Kidney epithelial cell (primary cell): ENCODE measurements at places on chromosomes 1 and 21.

DNA sequence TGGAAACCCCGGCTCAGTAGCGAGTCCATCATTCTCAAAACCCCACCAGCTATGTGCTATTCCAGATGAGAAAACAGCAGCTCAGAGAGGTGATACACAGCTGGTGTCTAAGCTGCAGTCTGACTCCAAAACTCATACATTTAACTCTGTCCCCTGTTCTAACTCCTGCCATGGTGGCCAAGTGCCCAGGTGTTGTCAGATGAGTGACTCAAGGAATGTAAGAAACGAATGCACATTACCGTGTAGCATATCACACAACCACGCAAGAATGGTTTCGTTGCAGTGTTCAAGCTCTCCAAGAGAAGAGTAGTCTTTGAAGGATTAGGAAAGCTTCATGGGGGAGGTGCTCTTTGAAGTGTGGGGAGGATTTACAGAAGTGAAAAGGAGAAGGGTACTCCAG lies 4.7 kb upstream of the XKR8 start:
- DNase-seq = no peak

- DNase-seq = no peak
Observed at GRCh38 chr21:44708866-44709425, 2.4 kb downstream of the TSPEAR start.

- no peak for DNase-seq
Observed at GRCh38 chr1:219478811-219479210, 134.1 kb downstream of the ZC3H11B start.

- DNase-seq = no peak
Observed at GRCh38 chr1:67604778-67605177, 80.2 kb upstream of the GADD45A start.

DNA sequence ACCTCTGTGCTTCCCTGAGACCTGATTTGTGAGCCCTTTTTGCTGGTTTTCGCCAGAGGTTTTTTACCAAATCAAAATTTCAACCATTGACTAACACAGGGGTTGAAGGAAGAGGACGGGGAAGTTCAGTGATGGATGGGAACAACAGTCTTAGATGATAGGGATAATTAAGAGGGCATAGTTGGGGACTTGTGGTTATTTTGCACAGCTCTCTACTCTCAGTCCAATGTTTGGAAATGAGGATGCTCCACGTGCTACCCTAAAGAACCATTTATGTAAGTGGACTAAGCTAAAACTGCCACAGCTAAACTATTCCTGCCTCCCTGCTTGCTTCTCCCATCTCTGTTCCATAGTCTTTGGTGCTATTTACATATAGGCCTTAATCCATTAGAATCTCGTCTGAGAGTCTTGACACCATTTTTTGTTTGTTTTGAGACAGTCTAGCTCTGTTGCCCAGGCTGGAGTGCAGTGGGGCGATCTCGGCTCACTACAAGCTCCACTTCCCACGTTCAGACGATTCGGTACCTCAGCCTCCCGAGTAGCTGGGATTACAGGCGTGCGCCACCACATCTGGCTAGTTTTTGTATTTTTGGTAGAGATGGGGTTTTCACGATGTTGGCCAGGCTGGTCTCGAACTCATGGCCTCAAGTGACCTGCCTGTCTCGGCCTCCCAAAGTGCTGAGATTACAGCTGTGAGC lies 684 bp upstream of the MCL1 start:
- DNase-seq = no peak

- DNase-seq = no peak
Observed at GRCh38 chr1:236161230-236161629, 18.9 kb downstream of the GPR137B start.

DNA sequence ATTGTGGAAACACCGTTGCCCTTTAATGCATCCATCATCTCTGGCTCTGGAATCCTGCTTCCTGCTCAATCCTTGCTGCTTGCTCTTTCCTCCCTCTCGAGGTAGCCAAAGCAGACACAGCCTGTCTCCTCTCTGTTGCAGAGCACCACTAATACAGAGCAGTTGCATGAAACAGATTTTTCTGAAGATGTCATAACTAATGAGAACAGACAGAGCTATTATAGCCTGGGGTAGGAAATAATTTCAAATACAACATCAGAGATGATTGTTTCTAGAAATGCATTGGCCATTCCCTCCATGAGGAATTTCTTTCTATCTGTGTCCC lies 23.3 kb upstream of the ACBD6 start:
- no peak for DNase-seq

GRCh38 chr1:214698559-214698958 lies 95.6 kb downstream of the CENPF start:
- no peak for DNase-seq

GRCh38 chr21:43899307-43900077 lies 34.5 kb downstream of the AGPAT3 start:
- DNase-seq = no peak

DNA sequence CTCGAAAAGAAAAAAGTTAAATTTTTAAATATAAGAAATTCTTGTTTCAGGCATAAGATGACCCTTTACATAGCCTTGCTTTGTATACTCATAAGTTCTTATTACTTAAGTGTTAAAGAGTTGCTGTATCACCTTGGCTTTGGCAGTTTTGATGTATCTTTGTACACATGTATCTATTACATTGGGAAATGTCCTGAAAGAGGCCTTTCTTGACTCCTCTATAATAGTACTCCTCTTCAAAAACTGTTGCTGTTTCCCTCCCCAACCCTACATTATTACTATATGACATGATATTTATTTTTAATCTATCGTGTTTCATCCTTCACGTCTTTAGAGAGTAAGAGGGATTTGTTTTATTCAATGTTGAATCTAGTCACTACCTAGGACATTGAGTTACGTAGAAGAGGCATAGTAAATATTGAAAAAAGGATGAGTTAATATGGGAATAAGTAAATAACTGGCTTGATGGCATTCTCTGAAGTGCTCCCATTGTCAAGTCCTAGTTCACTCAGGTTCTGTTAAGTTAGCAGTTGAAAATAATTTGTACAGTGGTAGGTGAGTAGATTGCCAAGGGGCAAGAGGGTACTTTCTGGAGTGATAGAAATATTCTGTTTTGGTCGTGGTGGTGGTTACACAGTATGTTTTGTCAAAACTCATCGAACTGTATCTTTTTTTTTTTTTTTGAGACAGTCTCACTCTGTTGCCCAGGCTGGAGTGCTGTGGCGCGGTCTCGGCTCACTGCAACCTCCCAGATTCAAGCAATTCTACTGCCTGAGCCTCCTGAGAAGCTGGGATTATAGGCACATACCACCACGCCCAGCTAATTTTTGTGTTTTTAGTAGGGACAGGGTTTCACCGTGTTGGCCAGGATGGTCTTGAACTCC lies 8.2 kb downstream of the THRAP3 start:
- no peak for DNase-seq

- DNase-seq = no peak
Observed at GRCh38 chr1:12032161-12032621, 12.9 kb downstream of the MIIP start.
